ENCODE measurements at places on chromosomes 11 and 22. TPM values are rescaled to one million over a fixed set of nuclear protein-coding genes. Genes with fewer than 3 reads are reported as not detected.

SLC22A25 gene
- total RNA-seq = not detected

PARVA gene
- not detected for total RNA-seq

OR52N4 gene
- total RNA-seq = 0.41 TPM

ARHGAP8 gene
- 6.5 TPM for total RNA-seq

TIMM10B gene
- 38.3 TPM for total RNA-seq

C11orf87 gene
- total RNA-seq = not detected

DYNC2H1 gene
- 2.2 TPM for total RNA-seq

INSC gene
- total RNA-seq = 1.4 TPM

ANAPC15 gene
- total RNA-seq = 50.5 TPM

GRCh38 chr11:60756307-60757032 lies at the start of gene MS4A15:
TSS of gene MS4A15 (plus strand) at chr11:60756867. CDS start at chr11:60763734, 6,867 bp downstream.
- DNase-seq = no peak

DNA sequence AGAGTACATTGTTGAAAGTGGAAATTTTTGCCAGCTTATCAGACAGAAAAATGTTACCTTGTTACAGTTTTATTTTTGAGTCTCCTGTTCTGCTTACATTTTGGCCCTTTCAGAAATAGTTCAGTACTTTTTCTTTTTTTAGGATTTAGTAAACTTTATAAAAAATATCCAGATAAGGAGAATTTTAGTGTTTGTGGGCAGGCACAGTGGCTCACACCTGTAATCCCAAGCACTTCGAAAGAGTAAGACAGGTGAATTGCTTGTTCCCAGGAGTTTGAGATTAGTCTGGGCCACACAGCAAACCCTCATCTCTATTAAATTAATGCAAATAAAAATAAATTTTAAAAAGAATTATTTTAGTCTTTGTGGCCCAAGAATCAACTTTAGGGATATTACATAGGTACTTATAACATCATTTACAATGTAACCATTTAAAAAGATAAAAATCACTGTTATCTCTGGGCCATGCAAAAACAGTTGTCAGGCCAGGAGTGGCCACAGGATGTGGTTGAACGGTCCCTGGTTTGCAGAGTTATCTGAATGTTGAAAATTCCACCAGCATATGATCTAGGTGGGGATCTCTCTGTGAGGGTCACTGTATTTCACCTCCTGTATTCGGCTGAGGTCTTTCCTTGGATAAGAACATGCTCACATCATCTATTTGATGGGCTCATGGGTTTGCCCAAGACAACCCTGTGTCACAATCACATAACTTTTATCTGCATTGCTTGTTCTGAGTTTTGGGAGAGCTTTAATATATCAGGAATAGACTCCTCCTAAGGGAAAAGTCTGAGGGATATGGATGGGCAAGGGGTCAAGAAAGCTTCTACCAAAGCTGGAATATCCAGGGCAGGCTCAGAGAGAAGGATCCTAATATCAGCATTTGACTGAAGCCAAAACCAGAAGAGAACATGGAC lies 91.5 kb downstream of the GGTLC2 start:
- DNase-seq = no peak

- DNase-seq = no peak
Observed at GRCh38 chr11:62540804-62541701, 5.6 kb downstream of the AHNAK start.

DNA sequence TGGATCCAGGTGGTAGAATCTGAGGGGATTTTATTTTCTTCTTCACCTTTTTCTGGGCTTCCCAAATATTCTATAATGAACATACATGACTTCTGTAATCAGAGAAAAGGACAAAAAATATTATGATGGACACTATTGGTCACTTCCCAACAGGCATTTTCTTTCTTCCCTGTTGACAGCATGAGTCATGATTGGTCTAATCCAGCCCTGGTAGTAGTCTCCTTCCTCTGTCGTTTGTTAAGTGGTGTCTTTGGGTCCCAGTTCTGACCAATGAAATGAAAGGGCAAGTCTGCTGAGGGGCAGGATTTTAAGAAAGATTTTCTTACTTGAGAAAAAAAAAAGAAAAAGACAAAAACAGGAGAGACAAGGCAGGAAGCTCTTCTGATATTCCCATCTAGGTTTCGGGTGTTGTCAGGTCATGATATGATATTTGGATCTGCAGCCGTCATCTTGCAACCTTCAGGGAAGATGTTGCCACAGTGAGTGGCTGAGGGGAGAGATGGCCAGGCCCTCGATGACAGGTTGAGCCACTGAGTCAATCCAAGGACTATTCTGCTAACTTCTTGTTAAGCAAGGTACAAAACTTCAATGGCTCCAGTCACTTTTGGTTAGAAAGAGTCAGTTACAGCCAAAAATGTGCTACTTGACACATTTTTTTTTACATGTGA lies 23.3 kb upstream of the PLEKHB1 start:
- DNase-seq = no peak

- DNase-seq = no peak
Observed at GRCh38 chr22:30626413-30626812, 9.2 kb upstream of the SLC35E4 start.

- no peak for DNase-seq
Observed at GRCh38 chr11:102669664-102670063, 35.9 kb downstream of the MMP27 start.

GRCh38 chr11:130473795-130474377 lies 25.4 kb downstream of the ADAMTS15 start:
- no peak for DNase-seq

- no peak for DNase-seq
Observed at GRCh38 chr22:37684803-37685615, 1.1 kb upstream of the NOL12 start.

DNA sequence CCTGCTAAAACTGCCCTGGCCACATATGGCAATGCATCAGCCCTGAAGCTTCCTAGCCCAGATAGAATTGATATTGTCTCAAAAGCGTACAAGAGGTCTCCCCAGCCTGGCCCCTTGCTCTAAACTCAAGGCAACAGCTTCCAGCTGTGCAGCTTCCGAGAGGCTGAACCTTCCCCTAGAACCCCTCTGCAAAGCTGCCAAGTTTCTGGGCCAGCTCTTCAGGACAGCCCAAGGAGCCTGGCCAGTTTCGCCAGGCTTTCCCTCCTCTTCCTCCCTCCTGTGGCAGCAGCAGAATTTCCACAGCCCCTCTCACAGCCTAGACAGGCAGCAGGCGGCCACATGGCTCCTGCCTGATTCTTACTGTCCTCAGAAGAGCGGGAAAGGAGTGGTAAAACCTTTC lies 34.5 kb downstream of the NUMA1 start:
- DNase-seq = no peak

DNA sequence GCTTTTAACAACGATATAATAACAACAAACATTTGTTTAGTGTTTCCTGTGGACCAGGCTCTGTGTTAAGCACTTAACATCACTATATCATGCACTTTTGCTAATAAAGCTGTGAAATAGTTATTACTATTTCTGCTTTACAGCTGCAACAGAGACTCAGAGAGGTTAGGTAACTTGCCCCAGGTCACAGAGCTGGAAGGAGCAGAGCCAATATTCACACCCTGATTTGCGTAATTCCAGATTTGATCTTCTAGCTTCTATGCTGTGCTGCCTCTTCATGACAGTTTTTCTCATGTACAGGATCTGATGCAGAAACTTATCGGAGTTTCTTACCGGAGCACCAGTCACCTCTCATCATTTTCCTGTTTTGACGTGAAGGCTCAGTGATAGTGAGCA lies 33.6 kb upstream of the EHF start:
- DNase-seq = no peak

GRCh38 chr11:30000986-30001750 lies 15.7 kb downstream of the KCNA4 start:
- DNase-seq = no peak

DNA sequence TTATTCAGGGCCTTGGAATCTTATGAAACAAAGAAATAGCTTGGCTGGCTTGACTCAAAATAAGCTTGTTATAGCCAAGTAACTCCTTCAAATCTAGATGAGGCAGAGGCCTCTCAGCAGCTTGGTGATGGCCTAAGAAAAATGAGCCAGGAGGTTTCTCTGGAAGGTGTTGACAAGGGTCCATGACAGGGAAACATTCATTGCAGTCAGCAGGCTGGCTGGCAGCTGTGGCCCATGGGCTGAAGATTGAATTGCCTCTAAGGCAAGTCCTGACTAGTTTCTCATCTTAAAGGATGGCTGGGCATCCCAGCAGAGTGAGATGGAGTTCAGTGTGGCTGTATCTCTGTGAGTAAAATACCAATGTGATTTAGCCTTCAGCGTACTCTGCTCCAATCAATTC lies 441.0 kb downstream of the NELL1 start:
- DNase-seq = no peak

DNA sequence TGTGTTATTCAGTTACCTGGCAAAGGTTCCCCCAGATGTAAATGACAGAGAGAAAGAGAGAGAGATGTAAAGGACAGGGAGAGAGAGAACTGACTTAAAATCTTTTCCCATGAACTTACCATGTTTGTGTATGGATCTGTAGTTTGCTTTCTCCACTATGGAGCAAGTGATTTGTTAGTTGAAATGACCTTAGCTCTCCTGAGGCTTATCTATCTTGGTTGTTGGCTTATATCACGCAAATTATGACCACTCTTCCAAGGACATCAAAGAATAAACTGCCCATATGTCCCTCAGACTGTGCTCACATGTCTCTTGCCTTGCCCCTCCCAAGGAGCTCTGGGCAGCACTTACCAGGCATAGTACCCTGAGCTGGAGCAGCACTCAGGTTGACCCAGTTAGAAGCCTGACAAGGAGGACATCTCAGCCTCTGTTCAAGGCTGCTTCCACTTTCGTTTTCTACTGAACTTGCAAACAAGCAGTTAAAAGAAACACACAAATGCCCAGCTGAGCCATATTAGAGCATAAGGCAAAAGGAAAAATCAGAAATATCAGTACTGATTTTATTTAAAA lies 95.3 kb upstream of the RCN1 start:
- no peak for DNase-seq

- DNase-seq = no peak
Observed at GRCh38 chr11:80462211-80462610, 1021.4 kb upstream of the TENM4 start.

DNA sequence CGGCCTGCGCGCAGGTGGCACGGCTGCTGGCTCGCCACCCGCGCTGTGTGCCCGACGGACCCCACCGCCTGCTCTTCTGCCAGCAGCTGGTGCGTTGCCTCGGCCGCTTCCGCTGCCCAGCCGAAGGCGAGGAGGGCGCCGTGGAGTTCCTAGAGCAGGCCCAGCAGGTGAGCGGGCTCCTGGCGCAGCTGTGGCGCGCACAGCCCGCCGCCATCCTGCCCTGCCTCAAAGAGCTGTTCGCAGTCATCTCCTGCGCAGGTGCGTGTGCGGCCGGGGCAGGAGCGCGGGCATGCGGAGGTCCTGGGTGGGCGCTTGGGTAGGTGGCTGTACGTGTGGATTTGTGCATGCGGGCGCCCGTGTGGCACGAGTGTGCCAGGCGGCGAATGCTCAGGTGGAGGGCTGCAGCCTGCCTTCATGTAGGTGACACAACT lies 8.0 kb downstream of the USP35 start:
- no peak for DNase-seq

DNA sequence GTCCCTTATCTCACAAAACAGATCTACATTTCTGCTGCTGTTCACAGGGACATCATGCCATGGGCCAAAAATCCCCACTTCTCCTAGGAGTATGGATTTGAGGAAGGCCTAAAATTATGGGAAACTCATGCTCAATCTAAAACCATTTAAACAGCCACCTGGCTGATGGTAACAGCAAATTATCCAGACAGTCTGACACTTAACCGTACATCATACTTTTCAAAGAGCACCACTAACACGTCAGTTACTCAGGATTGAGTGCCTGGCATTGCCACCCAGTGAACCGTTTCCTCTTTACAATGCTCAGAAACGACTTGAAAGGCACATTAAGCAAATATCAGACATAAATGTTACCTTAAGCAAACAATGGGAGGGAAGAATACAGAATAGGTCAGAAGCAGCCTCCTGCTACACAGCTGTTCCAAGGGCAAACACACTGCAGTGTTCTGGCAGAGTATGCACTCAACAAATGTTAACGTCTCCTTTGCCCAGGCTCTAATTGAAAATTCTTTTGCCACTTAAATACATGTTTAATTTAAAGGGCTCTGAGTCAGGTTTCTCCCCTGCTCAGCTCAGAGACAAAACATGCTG lies 18.8 kb upstream of the SLC36A4 start:
- no peak for DNase-seq

- DNase-seq = no peak
Observed at GRCh38 chr22:46104170-46104880, 46.0 kb upstream of the PPARA start.

DNA sequence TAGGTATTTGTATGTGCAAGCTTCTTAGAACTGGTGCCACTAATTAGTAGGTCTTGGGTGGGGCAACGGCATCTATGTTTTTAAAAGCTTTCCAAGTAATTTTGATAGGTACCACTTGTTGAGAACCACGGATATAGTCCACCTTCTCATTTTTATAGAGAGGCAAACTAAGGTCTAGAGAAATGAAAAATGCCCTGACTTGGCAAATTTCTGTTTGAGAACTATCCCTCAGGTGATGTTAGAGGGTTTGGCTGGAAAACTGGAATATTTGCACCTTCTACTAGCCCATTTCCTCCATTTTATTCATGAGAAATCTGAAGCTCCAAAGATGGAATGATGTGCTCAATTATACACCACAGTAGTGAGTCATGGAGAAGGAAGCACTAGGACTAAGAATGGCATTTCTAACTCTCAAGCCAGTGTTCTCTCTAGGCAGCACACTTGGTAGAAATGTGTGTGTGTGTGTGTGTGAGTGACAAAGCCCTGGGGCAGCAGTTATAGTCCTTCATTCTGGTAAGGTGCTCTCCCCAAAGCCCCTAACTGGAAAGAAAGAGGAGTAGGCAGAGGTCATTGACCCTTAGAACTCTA lies 1.8 kb upstream of the TMEM86A start:
- no peak for DNase-seq

DNA sequence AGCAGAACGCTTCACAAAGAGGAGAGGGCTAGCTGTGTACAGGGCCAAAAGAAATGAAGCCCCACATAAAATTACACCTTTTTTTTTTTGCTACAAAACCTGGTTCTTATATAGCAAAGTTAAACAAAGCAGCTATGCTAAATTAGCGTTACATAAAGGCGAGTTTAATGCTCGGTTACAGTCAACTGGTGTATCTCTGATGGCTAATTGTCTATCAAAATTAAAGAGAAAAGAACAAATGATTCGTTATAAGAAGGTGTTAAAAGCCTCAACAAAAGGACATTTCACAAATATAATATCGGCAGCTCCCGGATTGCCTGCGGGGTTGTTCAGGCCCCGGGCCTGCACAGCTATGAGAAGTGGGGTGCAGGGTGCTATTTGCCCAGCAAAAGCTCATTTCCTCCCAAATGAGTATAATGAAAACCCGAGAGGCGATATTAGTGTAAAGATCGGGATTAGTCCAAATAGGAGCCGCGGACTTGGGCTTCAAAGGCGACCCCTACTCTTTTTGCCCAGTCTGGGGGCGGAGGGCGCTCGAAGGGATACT lies 13.3 kb upstream of the PAX6 start:
- no peak for DNase-seq

GRCh38 chr11:93220078-93220477 lies 22.3 kb upstream of the SLC36A4 start:
- DNase-seq = no peak
